Activated naive CD4-positive, alpha-beta T cell treated with anti-CD3 and anti-CD28 coated beads, Interleukin-2, amount 50 U/mL, for 72 hours (primary cell): ENCODE measurements at places on chromosomes 13 and 19.

DNA sequence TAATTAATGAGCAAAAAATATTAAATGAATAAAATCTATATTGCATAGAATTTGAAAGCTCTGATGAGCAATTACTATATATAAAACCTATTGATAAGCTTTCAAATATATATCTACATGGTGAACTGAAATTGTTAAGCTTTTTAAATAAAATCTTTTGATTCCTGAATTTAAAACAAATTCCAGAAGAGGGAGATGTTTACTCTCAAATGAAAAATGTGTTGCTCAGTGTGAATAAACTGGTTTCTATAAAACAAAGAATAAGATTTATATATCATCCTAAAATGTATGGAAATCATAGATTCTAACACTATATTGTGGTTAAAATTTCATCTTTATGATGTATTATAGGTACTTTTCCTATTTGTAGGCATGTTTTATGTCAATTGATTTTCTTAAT is 171.5 kb upstream of the SLITRK6 start:
- no peak for DNase-seq

DNA sequence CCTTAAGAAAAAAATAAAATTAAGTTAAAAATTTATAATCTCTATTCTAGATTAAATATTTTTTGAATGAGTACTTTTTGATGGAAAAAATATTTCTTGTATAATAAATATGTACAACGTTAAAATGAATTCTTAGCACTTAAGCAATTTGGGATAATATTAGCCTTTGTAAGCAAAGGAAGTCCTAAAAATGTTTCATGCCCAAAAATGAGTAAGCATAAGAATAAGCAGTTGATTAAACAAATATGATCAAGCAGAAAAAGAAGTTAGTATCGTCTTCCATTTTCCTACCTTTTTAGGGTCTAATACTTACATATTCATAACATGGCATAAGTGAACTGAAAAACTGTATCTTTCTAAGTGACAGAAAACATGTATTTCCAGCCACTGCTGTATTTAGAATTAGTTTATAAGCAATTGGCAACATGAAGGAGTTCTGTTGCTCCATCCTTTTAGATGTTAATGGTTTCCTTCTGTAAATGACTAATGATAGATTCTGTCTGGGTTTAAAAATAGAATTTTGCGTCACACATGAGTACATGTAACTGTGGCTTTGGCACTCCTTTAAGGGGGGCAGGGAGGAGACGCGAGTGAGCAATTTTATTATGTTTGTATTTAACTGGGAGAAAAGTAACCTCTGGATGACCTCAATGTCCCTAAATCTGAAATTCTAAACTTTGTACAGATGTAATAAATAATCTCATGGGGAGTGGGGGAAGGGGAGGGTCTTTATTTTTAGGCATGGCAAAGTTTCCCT is 237.4 kb downstream of the RGCC start:
- no peak for DNase-seq

DNA sequence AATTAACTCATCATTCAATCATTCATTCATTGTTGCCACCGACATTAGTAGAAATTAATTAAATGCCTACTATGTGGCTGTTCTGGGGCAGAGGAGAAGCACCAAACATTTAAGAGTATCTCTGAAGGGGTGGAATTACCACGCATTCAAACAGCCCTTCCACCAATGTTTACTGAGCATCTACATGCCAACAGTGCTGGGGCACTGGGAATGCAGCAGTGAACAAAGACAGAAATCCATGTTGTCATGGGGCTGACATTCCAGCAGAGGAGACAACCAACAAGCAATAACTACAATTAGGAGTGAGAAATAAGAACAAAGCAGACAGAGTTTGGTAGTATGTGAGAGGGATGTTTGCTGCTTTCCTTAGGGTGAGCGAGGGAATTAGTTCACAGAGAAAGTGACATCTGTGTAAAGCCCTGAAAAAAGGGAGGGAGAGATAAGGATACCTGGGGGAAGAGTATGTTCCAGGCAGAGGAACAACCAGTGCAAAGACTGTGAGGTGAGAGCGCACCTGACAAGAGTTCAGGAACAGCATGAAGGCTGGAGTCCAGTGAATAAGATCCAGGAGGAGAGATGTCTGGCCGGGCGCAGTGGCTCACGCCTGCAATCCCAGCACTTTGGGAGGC is 1.3 kb upstream of the PAK4 start:
- no peak for DNase-seq

GRCh38 chr19:10517361-10517759 is at the start of gene S1PR5:
Gene S1PR5, minus strand, starts transcription at chr19:10517447. Its CDS starts 2,436 bp downstream, at chr19:10515011.
- no peak for DNase-seq

DNA sequence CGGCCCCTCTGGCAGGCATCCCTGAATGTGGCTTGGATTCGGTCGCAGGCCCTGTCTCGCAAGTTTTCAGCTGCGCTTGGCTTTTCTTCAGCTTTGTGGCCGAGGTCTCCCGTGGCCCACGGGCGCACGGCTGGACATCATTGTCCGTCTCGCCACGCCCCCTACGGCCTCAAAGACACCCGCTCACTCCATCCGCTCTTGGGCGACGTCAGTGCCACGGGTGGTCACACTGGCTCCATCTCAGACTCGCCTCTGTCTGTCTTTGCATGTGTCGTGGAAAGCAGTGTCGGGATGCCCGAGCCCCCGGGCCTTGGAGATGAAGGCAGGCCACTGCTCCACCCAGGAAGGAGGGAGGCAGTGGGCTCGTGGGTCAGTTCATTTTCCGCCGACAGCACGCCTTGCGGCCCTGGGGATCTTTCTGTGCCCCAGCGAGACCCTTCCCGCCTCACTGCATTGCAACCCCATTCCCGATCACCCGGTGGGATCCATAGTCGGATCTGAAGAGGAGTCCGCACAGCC is 51.0 kb downstream of the ZNF146 start:
- no peak for DNase-seq

GRCh38 chr13:74450525-74450845 is 316.3 kb upstream of the KLF12 start:
- DNase-seq: no peak

GRCh38 chr19:11422163-11423065 is 3.3 kb upstream of the RGL3 start:
- DNase-seq: peak; percentile 85

DNA sequence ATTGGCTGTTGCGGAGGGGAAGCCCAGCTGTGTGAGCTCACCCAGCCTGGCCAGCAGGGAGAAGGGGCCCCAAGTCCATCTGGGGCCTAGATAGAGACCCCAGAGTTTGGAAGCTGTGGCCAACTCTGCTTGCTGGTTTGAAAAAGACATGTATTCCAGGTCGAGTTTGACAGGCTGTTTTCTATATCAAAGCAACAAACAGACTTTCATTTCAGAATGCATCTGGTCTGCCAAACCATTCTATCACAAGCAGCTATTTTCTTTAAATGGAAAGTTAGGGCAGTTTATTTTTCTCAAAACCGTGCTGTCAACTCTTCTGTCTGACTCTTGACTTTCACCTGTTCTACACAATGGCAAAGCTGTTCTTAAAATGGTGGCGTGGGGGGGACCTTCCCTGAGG is 185.8 kb downstream of the DCLK1 start:
- no peak for DNase-seq

DNA sequence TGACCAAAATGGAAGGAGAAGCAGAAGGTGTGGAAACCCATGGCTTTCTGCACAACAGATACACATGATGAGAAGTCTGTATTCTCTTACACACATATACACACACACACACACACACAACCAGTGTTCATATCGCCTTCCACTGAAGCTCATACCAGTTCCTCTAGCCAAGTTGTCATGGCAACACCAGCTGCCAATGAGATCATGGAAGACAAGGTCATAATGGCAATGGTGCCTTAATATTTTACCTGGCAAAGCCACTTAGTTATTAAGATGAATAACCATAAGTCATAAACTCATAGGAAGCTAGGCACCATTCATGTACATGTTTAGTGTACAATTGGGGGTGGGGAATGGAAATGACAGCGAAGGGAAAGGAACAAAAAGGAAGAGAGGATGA is 2.6 kb upstream of the DHRS12 start:
- DNase-seq: no peak

DNA sequence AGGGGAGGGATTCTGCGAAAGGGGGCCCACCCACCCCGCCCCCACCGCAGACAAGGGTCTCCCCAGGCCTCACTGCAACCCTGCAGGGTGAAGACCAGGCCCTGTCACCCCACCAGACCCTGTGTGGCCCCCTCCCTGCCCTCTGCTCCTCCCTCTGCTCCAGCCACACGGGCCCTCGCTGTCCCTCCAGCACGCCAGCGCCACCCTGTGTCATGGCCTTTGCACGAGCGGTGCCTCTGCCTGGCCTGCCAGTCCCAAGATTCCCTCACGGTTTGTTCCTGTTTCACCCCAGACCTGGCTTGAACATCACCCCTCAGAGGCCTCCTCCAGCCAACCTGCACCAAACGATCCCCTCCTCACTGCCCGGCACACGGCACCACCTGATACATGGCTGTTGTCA is 27.3 kb downstream of the PIP5K1C start:
- no peak for DNase-seq

- DNase-seq: no peak
These were observed 2.2 kb upstream of the IRS2 start for GRCh38 chr13:109788372-109789111.

DNA sequence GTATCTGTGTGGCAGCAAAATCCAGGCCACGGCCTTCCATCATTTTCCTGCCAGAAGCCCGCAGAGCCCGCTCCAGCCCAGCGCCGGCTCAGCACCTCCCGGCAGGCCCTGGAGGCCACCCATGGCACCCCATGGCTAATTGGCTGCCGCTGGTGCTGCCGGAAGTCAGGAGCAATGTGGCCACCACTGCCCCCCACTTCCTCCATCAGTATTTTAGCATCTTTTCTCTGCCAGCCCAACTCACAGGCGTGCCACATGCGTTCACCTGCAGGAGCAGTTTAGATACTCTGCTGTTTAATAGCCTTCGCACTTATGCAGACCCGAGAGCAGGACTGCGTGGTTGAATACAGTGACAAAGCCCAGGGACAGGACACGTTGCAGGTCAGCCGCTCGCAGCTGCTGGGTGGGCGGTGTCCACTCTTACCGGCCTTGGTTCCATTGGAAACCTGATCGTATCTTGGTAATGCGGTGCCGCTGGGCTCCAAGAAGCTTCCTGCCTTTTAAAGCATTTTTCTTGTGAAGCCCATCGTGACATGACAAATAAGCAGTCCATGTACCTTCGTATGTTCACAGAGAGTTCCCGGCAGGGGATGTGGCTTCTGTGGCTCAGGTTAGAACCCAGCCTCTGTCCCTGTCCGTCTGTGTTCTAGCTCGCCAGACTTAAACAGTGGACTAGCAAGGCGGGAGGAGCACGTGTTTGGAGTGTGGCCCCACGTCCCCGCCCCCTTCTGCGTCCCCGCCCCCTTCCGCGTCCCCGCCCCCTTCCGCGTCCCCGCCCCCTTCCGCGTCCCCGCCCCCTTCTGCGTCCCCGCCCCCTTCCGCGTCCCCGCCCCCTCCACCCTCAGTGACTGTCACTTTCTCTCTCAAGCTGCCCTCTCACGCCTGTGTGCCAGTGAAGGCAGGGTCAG is 162.0 kb upstream of the SOX1 start:
- DNase-seq: no peak

GRCh38 chr13:23766283-23766682 is 122.9 kb downstream of the MIPEP start:
- DNase-seq: no peak

DNA sequence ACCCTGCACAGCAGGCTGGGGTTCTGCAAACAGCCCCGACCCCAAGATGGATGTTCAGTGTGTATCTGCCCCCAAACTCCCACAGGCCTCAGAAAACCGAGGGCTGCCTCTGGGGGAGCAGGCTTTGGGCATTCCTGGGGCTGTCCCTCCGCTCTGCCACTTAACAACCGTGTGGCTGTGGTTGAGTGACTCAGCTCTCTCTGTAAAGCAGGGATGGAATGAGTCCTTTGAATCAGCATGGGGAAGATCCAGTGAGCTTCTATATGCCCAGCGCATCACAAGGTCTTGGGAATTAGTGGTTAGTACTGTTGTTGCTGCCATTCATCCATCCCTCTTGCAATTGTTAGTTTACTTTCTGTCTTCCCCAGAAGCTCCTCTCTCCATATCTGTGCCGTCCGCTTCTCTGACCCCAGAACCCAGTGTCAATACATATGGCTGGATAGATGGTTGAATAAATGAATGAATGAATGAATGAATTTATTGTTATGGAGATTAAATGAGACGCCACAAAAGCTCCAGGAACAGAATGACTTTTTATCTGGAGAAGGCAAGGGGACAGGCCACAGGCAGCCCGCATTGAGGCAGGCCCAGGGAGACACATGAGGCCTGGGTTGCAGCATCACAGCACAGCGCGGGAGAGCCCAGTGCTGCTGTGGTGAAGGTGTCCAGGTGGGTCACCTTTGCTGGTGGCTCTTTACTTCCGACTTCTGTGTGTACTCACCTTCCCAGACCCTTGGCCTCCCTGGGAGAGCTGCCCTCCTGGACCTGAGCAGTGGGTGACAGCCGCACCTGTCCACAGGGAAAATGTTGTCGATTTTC is 89.2 kb downstream of the RGCC start:
- DNase-seq: no peak

DNA sequence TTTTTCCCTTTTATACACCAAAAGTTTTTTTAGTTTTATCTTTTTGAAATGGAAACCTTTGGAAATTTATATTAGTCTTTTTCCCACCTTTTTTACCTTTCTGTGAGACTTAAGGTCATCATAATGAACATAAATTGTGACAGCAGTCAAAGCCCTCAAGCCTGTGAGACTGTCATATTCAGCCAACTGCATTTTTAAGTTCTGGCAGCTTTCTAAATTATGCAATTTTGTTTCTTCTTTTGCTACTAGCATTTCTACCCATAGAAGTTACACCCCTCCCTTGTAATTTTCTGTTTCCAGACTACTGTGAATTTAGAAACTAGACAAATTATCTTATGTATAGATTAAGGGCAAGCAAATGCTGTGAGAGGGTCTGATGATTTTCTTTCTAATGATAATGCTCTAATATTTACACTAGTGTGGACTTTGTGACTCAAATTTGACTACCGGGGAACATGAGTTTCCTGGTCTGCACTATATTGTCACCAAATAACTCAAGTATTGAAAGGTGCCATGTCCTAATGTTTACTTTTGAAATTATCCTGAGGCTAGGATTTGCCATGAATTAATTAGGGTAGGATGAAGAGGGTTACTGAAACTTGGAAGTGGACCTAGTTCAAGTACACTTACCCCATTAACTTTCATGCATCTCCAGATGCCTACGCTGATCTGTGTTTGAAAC is 43.7 kb downstream of the FRY start:
- no peak for DNase-seq

GRCh38 chr13:75132701-75133695 is 349.0 kb downstream of the TBC1D4 start:
- no peak for DNase-seq

DNA sequence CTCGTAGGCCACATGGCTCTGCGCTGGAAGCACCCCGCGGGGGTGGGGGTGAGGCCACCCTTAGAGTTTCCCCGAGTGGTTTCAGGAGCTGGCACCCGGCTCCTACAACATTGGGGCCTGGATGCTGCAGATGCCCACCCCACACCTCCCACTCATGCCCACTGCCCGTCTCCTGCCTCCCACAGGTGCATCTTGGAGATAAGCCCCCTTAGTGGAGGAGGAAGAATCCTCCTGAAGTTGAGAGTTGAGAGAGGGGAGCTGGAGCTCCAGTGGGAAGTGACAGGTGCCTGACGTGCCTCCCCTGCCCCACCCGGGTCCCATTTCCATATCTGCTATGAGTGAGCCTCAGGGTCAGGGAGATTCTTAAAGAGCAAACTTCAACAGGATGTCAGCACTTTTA is 341.3 kb downstream of the TEX29 start:
- DNase-seq: no peak
